ENCODE measurements at places on chromosomes 4 and X.

GRCh38 chr4:142353149-142353738, 492.9 kb downstream of the INPP4B start:
- DNase-seq: no peak

- no peak for DNase-seq
Observed at GRCh38 chrX:66632473-66632872, 6.4 kb downstream of the EDA2R start.

- DNase-seq: no peak
Observed at GRCh38 chr4:1415681-1415981, 9.4 kb upstream of the NKX1-1 start.

GRCh38 chrX:54208531-54208930, 25.5 kb upstream of the FAM120C start:
- no peak for DNase-seq

- DNase-seq: no peak
Observed at GRCh38 chr4:4810092-4810774, 49.2 kb upstream of the MSX1 start.

- no peak for DNase-seq
Observed at GRCh38 chr4:78510681-78511080, 40.9 kb upstream of the ANXA3 start.

GRCh38 chr4:73776321-73776729, 36.0 kb downstream of the CXCL8 start:
- no peak for DNase-seq

DNA sequence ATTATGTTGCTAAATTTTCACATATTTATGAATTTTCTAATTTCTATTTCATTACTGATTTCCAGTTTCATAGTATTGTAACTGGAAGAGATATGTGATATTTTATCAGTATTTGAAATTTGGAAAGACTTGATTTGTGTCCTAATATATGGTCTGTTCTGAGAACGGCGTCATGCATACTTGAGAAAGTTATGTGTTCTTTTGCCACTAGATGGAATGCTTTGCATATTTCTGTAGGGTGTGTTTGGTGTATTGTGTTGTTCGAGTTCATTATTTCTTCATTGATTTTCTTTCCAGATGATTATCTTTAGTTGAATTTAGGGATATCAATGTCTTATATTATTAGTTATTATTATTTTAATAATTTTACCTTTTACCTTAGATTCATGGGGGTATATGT, 110.6 kb upstream of the ITM2A start:
- no peak for DNase-seq

DNA sequence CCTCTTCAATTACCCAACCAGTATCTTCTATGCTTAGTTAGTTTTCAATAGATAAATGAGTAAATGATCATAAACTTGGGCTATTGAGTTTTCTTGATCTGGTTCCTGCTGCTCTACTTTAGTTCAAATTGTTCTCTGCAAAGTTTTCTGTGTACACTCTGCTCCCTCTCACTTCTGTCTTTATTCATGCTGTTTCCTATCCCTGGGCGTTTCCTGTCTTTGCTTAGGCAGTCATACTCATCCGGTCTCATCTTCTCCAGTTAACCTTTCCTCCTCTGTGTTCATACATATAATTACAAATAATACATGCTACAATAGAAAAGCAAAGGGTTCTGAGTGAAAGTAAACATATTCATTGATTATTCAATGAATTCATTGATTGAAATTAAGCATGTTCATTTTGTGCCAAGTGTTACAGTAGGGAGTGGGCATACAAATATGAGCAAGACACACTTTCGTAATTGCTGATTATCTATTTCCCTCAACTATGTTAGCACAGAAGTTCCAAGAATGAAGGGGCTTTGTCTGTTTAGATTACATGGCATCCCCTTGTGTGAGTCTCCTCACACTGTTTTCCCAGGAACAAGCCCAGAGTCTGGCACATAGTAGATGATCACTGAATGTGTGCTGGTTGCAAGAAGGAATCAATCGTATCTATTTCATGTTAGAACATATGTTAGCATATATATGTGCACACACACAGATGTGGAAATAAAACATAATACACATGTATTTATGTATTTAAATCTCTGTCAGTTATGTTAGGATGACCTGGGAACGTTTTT, 1.1 kb downstream of the RAB39B start:
- no peak for DNase-seq

GRCh38 chrX:123487236-123487635, 245.6 kb downstream of the THOC2 start:
- no peak for DNase-seq

DNA sequence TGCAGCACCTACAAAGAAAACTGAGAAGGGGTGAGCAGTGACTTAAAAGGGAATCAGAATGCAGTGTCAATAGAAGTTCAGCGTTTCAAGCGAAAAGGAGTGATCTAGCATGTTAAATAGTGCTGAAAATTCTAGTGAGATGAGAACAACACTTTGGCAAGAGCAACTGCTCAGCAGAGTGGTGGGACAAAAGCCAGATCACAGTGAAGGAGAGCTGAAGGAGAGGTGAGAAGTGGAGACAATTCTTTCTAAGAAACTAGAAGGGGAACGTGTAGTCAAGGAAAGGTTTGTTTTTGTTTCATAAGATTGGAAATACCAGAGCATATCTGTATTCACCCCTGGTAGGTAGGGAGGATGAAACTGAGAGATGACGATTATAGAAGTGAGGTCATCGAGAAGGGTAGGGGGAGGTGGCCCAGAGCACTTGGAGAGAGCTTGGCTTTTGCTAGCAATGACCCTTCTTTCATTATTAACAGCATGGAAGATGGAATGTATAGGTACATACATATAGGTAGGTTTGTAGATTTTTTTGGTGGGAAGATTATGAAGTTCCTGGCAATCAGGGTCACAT, 33.7 kb downstream of the SRPX2 start:
- no peak for DNase-seq

- no peak for DNase-seq
Observed at GRCh38 chr4:80611678-80611979, 276.1 kb downstream of the CFAP299 start.

DNA sequence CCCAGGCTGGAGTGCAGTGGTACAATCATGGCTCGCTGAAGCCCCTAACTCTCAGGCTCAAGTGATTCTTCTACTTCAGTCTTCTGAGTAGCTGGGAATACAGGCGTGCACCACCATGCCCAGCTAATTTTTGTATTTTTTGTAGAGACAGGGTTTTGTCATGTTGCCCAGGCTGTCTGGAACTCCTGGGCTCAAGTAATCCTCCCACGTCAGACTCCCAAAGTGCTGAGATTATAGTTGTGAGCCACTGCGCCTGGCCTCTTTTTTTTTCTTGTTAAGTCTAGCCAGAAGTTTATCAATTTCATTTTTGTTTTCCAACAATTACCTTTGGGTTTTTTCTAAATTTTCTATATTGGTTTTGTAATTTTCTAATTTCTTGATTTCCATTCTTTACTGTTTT, 100.6 kb downstream of the GC start:
- no peak for DNase-seq

- no peak for DNase-seq
Observed at GRCh38 chr4:66636349-66636748, 909.0 kb downstream of the CENPC start.

GRCh38 chr4:95830651-95831050, 9.2 kb upstream of the PDHA2 start:
- no peak for DNase-seq

GRCh38 chr4:150032541-150032940, 45.7 kb upstream of the DCLK2 start:
- DNase-seq: no peak

- peak; percentile 12 for DNase-seq
Observed at GRCh38 chr4:30380404-30380998, 339.7 kb upstream of the PCDH7 start.

DNA sequence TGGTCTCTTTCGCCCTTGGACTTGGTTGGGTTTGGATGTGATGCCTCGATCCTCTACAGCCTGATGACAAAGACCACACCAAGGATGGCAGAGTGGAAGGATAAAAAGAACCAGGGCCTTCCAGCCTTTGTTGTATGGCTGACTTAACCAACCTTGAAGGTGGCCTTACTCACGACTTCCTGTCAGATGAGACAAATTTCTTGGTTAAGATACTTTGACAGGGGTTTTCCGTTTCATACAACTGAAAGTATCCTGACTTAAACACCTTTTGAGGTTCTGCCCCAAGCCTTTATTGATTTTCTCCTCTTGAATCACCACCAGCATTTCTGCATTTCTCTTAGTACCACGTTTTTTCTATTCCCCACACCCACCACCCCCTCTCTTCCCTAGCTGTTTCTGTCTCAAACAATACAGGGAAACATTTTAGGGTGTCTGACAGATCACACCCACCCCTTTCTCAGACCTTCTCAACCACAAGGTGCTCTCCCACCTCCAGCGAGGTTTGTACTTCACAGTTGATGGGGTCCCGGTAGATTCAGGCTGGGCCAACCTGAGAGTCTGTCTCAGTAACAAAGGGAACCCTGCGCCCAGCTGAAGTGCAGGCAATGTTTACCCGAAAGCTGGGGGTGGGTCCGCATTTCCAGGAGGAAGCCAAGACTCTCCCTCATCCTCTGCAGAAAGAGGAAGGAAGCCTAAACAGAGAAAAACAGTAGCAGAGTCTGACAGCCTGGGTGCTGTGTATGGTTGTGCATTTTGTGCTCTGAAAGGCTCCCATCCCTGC, 5.0 kb upstream of the TSPAN5 start:
- DNase-seq: peak; percentile 71

DNA sequence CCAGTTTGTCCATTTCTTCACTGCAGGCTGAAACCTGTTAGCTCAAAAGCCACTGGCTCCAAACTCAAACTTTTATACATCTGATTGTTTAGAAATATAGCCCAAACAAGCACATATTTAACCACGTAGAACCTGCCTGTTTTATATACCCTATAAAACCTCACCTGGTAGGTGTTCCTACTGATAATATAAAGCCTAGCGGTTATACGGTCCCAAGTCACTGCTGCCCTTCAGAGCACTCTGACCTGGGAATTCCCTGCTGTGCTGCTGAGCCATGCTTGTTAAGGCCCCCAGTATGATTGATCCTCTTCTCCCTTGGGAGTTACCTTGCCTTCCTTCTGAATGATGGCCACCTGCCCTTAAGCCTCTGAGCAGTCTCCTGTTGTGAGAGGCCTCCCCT, 432.8 kb upstream of the LCORL start:
- DNase-seq: no peak

GRCh38 chr4:144411700-144412099, 234.3 kb upstream of the HHIP start:
- no peak for DNase-seq

GRCh38 chr4:166140951-166141350, 267.9 kb downstream of the TLL1 start:
- no peak for DNase-seq

GRCh38 chrX:48631376-48632090, 34.2 kb downstream of the WDR13 start:
- DNase-seq: peak; percentile 77

DNA sequence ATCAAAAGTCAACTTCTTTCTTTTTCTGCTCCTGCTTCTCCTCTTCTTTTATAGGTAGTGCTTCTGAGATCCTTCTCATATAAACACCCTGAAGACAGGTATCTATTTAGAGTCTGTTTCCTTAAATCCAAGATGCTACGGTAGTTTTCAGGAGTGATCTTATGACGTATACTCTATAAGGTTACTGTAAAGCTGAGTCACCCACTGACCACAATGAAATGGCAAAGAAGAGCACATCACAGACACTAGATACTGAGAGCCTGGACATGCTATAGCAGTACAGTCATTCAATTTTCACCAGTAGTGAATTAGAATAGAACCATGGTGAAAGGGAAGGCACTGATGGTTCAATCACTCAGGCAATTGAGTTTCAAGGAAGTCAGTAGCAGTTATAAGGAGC, 412.5 kb downstream of the ADAM29 start:
- no peak for DNase-seq

All from GM10248 (cell line).